AG10803 (cell line): ENCODE measurements at places on chromosomes 3 and 15.
A peak's percentile ranks its signal among the peaks of the same experiment; 100 is the strongest.

- no peak for DNase-seq
These were observed 40.5 kb downstream of the TGM4 start for GRCh38 chr3:44914936-44915335.

- DNase-seq: no peak
These were observed 15.9 kb upstream of the FAH start for GRCh38 chr15:80136854-80137253.

- no peak for DNase-seq
These were observed 877 bp upstream of the FEM1B start for GRCh38 chr15:68276668-68277067.

DNA sequence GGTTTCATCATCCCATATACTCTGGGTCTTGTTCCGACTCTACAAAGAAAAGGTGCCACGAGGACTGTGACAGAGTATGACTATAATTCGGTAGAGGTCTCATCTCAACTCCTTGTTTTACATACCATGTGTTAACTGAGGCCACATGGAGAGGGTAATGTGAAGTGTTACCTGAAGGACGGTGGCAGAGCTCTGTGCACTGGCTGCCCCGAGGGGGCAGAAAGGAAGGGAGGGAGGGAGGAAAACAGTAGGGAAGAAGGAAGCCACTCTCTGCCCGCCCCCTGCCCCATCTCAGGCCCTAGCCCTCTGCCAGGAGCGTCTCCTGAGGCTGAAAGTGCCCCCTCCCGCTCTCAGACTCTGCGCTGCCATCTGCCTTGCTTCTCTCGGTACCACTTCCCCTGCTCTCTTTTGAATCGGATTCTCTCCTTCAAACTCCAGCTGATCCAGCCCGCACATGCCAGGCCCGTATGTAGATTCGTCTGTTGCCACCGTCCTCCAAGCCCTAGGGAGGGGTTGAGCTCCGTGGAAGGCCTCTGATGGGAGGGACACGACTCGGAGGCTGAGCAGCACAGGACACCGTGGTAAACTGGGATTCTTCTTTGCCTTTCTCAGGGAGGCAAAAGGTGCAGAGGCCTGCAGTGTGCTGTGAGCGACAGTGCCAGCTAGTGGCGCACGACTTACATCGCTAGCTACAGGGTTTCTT, 70.5 kb upstream of the ATP10A start:
- peak; percentile 87 for DNase-seq

DNA sequence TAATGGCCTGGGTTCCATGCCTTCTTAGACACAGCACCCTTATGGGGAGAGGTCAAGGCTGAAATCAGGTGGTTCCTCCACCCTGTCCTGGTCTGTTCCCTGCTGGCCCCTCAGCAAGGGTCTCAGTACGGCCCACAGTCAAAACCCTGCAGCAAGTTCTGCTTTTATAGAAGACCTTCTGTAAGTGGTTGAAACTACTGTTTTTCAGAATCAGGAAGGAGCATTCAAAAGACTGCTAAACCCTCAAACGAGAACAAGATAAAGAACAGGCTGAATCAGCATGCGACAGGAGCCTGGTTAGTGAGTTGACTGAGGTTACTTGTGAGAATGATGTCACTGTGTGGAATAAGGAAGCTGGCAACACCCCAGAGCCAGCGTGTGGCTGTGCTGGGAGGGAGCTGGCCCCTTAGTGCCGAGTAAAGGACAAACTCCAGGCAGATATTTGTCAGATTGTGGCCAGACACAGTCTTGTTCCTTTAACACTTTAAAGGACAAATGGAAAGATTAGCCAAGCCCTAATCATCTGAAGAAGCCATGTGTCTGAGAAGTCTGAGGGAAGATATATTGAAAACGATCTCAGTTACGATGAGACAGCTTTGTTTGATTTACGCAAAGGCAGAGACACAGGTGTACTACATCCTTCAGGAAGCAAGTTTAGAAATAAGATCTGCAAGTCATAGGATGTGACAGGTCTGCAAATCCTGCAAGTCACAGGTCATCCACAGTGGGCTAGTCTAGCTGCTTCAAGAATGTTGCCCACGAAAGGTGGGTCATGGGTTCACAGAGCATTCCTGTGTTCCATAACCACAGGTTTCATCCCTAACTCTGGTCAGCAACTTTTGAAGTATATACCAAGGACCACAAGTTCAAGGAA, 54.0 kb downstream of the B3GNT5 start:
- peak; percentile 33 for DNase-seq

DNA sequence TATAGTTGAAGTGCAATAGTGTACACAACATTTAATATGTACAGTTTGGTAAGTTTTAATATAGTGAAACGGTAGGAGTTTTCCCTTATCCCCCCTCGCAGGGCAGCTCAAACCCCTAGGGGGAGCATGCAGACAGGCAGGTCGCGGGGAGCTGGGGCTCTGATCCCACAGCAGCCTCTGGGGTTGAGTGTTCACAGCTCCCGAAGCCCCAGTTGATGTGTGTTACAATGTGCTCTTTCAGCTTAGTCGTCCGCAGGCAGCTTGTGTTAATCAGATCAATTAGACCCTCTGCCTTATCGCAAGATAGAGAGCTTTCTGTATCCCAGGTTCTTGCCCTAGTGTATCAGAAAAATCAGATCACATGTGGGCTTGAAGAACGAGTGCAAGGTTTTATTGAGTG, 143.1 kb upstream of the CHRNA7 start:
- no peak for DNase-seq

DNA sequence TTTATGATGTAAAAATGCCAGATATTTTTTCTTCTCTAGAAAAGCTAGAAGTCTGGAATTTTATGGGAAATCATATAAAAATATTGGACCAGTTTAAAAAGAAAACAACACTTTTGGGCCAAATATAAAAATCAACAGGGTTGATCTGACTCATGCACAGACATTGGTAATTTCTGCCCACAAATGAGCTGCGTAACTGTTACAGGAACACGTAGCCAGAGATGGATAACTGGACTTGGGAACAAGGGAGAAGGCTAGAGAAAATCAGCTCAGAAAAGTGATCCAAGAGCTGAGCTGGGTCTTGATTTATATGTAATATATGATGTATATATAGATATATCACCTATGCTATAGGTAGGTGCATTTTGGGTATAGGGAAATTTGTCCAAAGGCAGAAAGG, 36.8 kb upstream of the NAALADL2 start:
- DNase-seq: peak; percentile 24

- DNase-seq: no peak
These were observed 8.6 kb downstream of the CLEC3B start for GRCh38 chr3:45034612-45035252.

DNA sequence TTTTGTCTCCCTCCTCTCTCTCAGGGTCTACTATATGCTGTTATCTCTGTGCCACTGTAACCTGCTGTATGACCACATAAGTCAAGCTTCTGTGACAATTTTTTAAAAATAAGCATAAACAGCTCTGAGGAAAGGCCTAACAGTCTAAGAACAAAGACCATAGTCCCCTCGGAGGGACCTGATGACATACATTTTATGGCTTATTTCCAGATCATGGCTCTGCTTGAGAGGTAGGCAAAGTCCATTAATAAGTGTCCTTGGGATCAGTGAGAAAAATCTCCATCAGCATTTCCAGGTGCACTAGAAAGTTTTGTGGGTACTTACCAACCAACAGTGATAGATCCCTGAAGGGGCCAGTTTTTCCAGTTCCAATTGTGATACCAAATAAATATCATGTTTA, 123.8 kb downstream of the TNIK start:
- DNase-seq: no peak

- no peak for DNase-seq
These were observed 47.0 kb downstream of the TCF12 start for GRCh38 chr15:56965231-56966013.

DNA sequence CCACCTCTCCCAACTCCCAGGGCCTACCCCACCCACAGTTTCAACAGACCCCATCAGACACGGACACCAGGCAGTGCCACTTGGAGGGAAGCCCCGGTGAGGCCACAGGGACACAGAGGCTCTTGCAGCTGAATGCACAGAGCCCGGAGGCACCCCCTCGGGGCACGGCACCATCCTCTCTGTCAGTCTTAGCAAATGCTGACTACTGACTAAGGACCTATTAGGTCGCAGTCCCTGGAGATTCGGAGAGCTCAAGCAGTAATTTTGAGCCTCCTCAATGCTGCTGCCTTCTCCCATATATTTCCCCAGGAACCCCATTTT, 79.9 kb downstream of the VGLL4 start:
- DNase-seq: no peak

DNA sequence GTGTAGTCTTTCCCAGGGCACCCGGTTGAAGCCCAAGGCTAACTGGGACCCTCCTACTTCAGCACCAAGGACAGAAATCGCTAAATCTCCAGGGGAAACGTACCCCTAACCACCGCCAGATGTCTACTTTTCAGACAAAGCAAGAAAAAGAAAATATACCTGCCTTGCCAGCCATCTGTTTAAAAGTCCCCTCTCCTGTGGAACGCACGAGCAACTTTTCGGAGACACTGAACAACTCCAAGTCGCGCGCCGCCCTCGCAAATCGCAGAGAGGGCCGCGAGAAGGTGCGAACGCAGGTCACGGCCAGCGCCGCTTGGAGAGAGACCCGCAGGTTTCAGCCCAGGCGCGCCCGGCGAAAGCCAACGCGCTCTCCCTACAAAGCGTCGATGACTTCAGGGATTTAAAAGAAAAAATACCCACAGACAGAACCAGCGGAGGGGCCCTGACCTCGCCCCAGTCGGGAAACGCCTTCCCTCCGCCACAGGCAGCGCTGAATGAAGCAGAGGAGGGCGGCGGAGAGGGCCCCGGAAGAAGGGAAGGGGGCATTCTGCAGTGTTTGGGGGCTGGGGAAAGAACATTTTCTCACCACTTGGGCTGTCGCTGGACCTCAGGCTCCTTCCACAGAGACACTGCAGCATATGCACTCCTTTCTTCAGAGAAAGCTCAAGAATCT, 213.1 kb downstream of the FGF12 start:
- no peak for DNase-seq

GRCh38 chr15:67899596-67900283, 59.9 kb upstream of the RNU6-1 start:
- DNase-seq: no peak

- no peak for DNase-seq
These were observed at the start of gene GPR87 for GRCh38 chr3:151316267-151316991. TSS of gene GPR87 (minus strand) at chr3:151316820. CDS start at chr3:151300100, 16,720 bp downstream.

- DNase-seq: peak; percentile 88
These were observed 458.3 kb downstream of the MFSD1 start for GRCh38 chr3:159260049-159260662.

DNA sequence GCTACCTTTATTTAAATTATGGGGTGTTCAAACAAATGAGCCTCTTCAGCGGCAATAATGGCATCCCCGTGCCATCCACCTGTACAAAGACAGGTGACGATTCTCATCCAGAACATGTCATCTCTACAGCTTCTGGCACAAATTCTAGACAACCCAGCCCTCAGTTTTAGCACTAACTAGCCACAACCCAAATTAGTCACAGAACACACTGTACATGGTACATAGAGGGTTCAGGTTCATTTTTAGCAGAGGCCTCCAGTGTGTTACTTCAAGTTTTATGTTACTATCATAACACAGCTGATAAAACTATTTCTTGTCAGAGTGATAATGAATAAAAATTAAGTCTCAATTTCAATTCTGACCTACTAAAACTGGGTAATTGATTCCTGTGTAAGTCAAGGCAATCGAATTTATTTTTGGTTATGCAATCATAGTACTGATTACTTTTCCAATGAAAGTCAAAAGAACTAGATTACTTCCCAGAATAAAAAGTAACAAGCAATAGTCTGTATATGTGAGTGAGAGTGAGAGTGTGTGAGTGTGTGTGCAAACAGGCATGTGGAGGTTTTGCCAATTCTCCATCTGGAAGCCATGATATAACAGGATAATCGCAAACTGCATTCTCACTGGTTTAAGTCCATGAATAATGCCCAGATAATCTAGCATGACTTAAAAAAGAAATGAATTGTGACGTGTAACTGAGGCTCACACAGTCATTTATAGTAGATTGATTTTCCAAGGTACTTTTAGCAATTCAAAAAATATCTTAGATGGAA, 37.4 kb downstream of the SHQ1 start:
- peak; percentile 59 for DNase-seq

GRCh38 chr3:128324911-128325592, 141.6 kb downstream of the DNAJB8 start:
- no peak for DNase-seq

GRCh38 chr3:190517687-190518086, 3.8 kb downstream of the IL1RAP start:
- DNase-seq: peak; percentile 59

DNA sequence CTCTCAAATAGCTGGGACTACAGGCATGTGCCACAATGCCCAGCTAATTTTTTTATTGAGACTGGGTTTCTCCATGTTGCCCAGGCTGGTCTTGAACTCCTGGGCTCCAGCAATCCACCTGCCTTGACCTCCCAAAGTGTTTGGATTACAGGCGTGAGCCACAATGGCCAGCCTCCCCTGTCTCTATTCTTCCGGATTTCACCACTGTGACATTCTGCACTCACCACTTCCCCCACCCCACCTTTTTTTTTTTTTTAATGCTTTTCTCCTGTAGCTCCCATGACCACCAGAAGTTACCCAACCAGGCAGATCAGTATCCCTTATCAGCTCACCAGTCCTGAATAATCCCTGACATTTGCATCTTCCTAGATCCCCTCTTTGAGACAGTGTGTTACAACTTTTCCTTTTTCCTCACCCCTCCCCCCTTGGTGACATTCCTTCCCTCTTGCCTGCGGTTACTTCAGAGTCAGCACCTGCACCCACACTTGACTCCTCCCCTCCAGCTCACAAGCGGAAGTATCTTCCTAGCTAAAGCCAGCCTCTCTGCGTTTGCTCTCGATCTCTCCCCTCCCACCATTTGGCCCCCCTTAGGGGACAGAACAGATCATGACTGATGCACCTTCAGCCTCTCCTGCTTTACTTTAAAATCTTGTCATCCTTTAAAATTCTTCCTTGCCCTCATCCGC, 13.5 kb upstream of the ZNF592 start:
- no peak for DNase-seq

DNA sequence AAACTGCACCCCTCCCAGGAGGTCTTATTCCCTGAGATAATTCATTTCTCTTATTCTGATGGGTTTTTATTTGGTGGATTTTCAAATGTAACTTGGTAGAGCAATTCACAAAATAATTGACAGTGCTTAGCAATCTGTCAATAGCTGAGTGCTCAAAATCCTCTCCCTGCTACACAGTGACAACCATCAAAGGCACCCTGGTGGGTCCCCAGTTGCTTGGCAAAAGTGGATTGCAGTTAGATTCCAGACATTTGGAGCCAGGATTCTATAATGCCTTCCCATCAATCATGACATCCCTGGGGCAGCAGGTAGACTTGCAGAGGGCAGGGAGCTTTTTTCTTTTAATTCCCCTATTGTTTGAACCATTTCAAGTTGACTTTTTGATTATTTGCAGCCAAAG, 59.0 kb downstream of the FHIT start:
- no peak for DNase-seq

- DNase-seq: peak; percentile 71
These were observed 84.2 kb downstream of the LRRC49 start for GRCh38 chr15:70976851-70977250.
